Naive thymus-derived CD4-positive, alpha-beta T cell (primary cell): ENCODE measurements at places on chromosomes 12 and 14. TPM values are rescaled to one million over a fixed set of nuclear protein-coding genes. Genes with fewer than 3 reads are reported as not detected.

The PTHLH gene
- polyA plus RNA-seq, result not detected

The DMAC2L gene
- polyA plus RNA-seq, result 13.1 TPM

The RDH16 gene
- 0.22 TPM for polyA plus RNA-seq

The LUM gene
- not detected for polyA plus RNA-seq

The PZP gene
- not detected for polyA plus RNA-seq

The LPAR5 gene
- 6.9 TPM for polyA plus RNA-seq

The LRRC9 gene
- polyA plus RNA-seq, result not detected

The PAH gene
- polyA plus RNA-seq, result not detected

The KCNK10 gene
- polyA plus RNA-seq, result not detected
